ENCODE measurements at places on chromosomes 2 and 18. TPM values are rescaled to one million over a fixed set of nuclear protein-coding genes. Genes with fewer than 3 reads are reported as not detected.

Gene PTPRM
- total RNA-seq, result 59.8 TPM

Gene MYO7B
- 0.50 TPM for total RNA-seq

Gene KIF1A
- 203 TPM for total RNA-seq

Gene REG3A
- not detected for total RNA-seq

Gene RPE
- 45.3 TPM for total RNA-seq

Gene CYP20A1
- 24.9 TPM for total RNA-seq

Gene NEU2
- not detected for total RNA-seq

Gene RUFY4
- not detected for total RNA-seq

Gene RAX
- not detected for total RNA-seq

Gene ZNF513
- total RNA-seq, result 11.5 TPM

Gene ZCCHC2
- total RNA-seq, result 10.7 TPM

Gene CPLX4
- not detected for total RNA-seq

Gene MLPH
- 27.3 TPM for total RNA-seq

Gene GALR1
- not detected for total RNA-seq

Gene KANSL3
- 33.2 TPM for total RNA-seq

Gene NR4A2
- 0.13 TPM for total RNA-seq

Gene GLI2
- total RNA-seq, result 4.8 TPM

Gene DCDC2C
- not detected for total RNA-seq

Gene CDH19
- total RNA-seq, result not detected

Gene INO80D
- 9.7 TPM for total RNA-seq

Gene SP140L
- 7.9 TPM for total RNA-seq

Gene AAK1
- total RNA-seq, result 54.3 TPM

Gene ADAM23
- 0.62 TPM for total RNA-seq

Gene COL5A2
- 27.1 TPM for total RNA-seq

Measured in kidney epithelial cell (primary cell).